ENCODE measurements at places on chromosomes 1 and 21. TPM values are rescaled to one million over a fixed set of nuclear protein-coding genes. Genes with fewer than 3 reads are reported as not detected.

TNFSF4 gene
- total RNA-seq = 0.57 TPM

BEST4 gene
- total RNA-seq = not detected

ZNF683 gene
- total RNA-seq = 0.95 TPM

LY9 gene
- 0.68 TPM for total RNA-seq

SGIP1 gene
- total RNA-seq = 2.3 TPM

GRCh38 chr1:116899529-116899928 lies 10.2 kb upstream of the PTGFRN start:
- no peak for DNase-seq

DNA sequence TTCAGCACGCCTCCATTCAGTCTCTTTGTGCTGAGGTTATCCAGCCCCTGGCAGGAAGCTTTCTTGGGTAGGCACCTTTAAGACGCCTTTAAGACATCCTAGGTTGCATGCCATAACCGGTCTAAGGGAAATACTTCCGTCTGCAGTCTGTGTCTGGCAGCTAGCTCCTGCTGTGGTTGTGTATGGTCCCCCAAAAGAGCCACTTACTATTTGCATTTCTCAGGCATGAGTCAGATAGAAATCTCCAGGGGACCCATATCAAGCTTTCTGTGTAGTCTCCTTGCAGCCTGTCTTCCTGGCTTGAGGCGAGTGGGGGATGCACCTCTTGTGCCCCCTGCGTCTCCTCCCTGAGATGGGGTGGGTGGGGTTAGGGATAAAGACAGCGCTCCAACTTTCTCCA lies 10.0 kb upstream of the RYR2 start:
- DNase-seq = no peak

DNA sequence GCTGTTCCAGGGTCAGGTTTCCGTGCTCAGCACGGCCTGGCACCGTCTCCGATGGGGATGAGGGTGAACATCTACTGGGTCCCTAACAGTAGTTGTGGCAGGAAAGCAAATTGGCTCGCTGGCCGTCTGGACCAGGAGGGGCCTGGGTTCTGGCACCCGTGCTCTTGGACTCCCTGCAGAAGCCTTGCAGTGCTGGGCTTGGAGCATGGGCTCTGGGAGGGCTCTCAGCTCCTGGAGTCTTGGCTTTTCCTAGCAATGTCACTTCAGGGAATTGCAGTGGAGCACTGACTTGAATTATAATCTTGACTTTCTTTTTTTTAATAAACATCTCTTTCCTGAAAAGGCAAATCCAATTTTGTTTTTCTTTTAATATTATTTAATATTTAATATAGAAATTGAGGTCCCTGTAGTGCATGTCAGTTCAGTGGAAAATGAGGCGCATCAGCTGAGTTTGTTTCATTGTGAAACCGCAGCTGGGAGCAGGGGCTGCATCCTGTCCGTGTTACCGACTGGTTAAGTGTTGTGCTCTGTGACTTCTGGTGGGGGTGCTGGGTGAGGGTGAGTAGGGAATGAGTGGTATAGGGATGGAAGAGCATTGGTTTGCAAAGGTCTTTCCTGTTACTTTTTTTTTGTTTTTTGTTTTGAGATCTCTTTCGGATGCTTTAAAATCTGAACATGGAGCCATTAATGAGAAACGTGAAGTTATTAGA lies 64.1 kb downstream of the PEX14 start:
- no peak for DNase-seq

- DNase-seq = no peak
Observed at GRCh38 chr1:36982709-36983108, 51.6 kb downstream of the GRIK3 start.

DNA sequence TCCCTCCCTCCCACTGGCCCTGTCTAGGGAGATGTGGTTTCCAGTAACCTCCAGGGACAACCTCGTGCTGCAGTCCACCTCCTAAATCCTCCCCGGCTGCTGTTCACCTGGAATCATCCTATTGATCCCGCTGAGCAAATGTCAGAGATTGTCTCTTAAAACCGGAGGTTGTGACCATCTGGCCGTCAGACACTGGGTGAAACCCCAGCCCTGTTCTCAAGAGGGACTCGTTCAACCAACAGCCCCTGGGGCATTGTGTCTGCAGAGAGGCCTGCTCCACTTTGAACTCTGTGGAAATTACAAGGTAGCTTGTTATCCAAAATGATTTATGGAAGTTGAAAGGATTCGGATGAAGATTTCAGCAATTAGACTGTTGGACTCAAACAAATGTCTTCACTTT lies 498.0 kb downstream of the MATN1 start:
- DNase-seq = no peak

GRCh38 chr21:40053007-40053406 lies 185.8 kb downstream of the PCP4 start:
- DNase-seq = no peak

DNA sequence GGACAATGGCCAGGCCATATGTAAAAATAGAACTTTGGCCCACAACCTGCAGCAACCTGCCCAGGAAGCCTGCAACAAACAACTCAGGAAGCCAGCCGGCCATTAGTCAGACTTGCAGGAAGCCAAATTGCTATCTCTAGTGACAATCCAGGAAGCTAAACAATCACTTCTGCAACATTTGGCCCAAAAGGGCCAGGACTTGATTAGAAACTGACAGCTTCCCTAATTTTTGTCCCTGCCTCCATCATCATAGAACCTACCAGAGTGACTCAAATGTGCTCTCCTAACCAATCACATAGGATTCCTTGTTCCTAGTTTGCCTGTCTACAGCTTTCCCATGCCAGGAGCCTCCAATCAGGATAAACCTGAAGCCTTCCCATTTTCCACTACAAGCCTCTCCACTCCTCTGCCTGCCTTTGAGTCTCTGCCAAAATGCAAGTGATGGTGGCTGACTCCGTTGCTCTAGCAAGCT lies 639.3 kb downstream of the PTPRU start:
- no peak for DNase-seq

DNA sequence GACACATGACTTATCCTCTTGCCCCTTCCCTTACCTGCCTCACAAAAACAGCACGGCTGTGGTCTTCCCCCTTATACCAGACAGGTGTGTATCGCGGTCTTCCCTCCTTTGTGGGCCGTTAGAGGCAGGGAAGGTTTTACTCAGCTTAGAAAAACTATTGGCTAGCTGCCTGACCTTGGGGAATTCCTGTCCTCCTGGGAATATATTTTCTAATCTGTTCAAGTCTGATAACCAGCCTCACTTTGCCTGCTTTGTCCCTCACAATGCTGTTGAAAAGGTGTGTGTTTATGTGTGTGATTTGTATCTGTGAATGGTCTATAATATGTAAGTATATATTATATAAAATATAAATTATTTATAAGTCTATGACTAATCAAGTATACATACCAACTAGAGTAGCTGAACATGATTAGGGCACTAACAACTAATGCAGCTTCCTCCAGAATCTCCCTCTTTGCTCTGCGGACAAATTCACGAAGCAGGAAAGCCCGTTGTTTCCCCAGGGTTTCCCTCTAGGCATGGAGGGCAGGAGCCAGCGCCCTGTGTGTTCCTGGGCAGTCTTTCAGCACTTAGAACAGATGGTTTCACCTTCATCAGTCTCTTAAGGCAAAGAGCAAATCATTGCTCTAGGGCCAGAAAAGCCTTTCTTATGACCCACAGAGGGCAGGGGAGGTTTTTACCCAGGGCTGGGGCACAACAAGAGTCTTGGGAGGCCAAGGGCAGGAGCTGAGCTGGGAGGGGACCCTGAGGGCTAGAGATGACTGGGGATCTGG lies 25.6 kb downstream of the SLC26A9 start:
- no peak for DNase-seq

DNA sequence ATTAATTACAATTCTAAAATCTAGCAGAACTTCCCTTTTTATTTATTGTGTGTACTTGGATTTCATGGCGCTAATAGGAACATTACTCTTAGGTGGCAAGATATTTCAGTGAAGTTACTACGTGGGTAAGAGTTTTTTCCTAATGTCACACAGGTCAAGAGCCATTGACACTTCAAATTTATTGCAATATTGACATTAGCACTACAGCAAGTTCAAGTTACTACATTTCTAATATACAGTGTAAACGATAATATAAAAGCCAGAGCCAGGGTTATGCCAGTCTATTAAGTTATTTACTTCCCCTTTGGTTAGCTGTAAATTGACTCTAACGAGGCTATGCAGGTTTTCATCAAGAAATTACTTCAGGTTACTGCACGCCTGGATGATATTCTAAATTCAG lies 29.7 kb downstream of the CHODL start:
- no peak for DNase-seq

DNA sequence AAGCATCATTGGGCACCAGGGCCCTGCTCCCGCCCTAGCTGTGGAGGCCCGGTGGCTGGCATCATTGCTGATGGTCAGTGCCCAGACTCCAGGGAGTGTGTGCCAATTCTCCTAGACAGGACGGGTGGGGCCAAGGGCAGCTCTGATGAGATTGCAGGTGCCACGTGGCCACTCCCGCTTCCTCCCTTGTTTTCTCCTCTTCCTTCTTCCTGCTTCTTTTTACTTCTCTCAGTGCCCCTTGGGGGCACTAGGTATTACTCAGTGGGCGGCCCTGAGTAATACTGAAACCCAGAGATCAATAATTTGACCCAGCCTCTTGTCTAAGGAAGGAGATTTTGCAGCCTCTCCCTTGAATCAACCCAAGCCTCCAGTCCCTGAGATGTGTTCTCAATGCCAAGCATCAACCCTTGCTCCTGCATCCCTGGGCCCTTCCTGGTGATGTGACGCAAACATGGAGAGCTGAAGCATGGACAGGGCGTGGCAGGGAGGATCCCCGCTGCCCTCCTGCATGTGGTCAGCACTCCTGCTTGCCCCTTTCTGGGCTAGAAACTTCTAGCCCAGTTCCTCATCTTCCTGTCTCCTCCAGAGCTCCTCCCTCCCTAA lies 32.4 kb downstream of the CDK18 start:
- DNase-seq = no peak

DNA sequence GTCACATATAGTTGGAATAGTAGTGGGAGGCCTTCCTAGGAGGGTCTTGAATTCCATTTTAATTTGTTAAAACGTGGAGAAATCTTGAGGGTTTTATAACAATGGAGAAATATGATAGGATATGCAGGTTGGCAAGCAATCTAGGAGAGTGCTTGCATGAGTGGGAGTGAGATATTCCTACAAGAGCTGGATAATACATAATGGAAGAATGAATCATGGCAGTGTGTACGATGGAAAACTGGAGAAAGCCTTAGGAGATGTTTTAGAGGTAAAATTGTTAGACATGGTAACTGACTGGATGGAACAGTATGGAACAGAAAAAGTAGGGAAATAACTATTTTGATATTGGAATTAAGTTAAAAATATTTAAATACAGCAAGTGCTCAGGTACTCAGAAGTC lies 352.4 kb downstream of the PTBP2 start:
- no peak for DNase-seq
